Fibroblast of skin of back (primary cell): ENCODE measurements at places on chromosomes 16 and 17.

DNA sequence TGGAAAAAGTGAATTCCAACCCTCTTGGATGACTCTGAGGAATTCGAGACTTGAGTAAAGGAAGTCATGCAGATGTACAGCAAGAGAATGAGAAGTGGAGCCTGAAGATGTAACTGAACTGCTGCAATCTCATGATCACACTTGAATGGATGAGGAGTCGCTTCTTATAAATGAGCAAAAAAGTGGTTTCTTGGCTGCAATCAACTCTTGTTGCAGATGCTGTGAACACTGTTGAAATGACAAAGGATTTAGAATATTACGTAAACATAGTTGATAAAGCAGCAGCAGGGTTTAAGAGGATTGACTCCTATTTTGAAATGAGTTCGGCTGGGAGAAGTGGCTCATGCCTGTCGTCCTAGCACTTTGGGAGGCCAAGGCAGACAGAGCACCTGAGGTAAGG, 25.5 kb downstream of the ASPA start:
- DNase-seq, result no peak

GRCh38 chr17:54924405-54924804, 23.8 kb downstream of the TOM1L1 start:
- no peak for DNase-seq

DNA sequence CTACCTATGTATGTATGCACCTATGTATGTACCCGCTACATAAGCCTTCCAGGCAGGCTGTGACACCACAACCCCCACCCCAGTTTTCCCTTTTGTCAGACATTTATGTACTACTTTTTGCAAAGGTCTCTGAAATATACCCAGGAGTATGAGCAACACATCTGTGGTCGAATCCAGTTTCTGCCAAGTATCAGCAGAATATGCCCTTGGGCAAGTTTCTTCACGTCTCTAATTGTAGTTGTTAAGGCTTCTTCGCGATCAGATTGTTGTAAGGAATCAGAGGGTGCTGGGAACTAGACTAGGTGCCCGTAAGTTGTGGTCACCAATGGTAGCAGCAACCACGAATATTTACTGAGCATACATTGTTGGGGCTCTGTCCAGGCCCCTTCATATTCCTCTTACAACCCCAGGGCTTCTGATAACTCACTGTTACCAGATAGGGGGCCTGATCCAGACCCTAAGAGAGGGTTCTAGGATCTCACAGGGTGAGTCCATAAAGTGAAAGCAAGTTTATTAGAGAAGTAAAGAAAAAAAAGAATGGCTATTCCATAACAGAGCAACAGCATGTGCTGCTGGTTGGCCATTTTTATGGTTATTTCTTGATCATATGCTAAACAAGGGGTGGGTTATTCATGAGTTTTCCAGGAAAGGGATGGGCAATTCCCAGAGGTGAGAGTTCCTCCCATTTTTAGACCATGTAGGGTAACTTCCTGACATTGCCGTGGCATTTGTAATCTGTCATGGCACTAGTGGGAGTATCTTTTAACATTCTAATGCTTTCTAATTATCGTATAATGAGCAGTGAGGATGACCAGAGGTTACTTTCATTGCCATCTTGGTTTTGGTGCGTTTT, 16.6 kb downstream of the NUDT7 start:
- no peak for DNase-seq

DNA sequence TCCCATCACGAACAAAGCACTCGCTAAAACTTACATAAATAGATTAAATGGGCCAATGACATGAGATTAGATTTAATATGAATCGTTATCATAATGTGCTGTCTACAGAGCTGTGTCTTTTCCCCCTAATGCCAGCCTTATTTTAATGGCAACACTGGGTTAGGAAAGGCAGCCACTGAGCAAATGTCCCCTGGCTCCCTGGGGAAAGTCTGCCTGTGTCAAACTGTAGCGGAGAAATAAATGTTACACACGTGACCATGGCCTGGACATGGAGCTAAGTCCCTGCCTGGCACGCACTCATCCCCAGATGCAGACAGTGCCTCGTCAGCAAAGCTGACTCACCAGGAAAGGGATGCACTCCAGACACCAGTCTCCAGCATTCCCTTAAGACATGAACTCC, 61.3 kb upstream of the SDK2 start:
- peak; percentile 94 for DNase-seq

GRCh38 chr16:82629441-82630027, 2.8 kb downstream of the CDH13 start:
- DNase-seq, result peak; percentile 98

DNA sequence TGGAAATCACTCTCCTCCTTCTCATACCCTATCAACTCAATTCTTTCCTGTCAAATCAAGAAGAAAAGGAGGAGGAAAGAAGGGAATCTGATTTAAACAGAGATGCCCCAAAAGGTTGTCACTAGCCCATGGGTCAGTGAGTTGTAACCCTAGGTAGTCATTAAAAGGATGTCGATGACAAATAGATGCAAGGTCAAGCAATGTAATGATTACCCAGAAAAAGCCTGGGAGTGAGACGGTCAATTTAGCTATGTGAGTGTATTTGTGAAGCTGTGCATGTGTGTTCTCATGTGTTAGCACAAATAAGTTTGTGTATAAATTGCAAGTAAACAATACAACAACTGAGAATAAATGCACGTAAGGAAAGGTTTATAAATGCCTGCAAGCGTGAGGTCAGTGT, 190.5 kb upstream of the PMFBP1 start:
- no peak for DNase-seq

GRCh38 chr16:74078511-74079231, 217.9 kb upstream of the PSMD7 start:
- DNase-seq, result no peak

GRCh38 chr17:43694081-43694870, 32.6 kb upstream of the MEOX1 start:
- DNase-seq, result peak; percentile 77
